ENCODE measurements at places on chromosomes 12 and 14.

- no peak for DNase-seq
Measured at GRCh38 chr12:126558810-126559209, 1493.6 kb downstream of the AACS start.

DNA sequence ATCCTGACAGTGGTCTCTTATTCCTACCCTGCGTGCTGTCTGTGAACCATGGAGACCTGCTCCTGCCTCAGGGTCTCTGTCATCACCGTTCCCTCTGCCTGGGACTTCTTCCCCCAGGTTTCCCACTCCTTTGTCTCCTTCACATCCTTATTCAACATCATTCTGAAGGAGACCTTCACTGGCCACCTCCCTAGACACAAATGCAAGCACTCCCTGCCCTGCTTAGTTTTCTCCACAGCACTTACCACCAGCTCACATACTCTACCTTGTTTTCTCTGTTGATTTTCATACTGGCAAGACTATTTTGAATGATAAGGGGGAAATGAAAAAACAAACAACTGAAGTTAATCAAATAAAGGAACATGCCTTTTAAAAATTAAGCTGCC, 192.8 kb downstream of the ANO6 start:
- DNase-seq: no peak

DNA sequence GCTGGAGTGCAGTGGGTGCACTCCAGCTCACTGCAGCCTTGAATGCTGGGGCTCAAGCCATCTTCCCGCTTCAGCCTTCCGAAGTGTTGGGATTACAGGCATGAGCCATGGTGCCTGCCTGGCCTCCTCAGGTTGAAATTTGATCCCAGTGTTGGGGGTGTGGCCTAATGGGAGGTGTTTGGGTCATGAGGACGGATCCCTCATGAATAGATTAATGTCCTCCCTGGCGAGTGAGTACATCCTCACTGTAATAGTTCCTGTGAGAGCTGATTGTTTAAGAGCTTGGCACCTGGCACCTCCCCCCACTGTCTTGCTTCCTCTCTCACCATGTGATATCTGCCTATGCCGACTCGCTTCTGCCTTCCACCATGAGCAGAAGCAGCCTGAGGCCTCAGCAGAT, 84.7 kb downstream of the TSPAN9 start:
- DNase-seq: no peak

GRCh38 chr12:70240673-70241072, 2.6 kb upstream of the CNOT2 start:
- DNase-seq: no peak

DNA sequence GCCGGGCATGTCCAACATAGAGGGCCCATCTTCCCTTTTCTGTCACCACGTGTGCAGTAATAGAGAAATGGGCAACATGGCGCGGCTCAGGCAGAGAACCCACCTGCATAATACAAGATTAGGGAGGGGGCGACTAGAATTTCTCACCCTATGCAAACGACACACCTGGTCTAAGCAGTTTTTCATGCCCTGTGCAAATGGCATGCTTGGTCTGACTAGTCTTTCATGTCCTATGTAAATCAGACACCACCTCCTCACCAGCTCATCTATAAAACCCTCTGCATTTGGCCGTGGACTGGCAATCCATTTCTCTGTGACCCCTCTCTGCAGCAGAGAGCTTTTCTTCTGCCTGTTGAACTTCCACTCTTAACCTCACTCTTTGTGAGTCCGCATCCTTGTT, 180.2 kb upstream of the PZP start:
- no peak for DNase-seq

DNA sequence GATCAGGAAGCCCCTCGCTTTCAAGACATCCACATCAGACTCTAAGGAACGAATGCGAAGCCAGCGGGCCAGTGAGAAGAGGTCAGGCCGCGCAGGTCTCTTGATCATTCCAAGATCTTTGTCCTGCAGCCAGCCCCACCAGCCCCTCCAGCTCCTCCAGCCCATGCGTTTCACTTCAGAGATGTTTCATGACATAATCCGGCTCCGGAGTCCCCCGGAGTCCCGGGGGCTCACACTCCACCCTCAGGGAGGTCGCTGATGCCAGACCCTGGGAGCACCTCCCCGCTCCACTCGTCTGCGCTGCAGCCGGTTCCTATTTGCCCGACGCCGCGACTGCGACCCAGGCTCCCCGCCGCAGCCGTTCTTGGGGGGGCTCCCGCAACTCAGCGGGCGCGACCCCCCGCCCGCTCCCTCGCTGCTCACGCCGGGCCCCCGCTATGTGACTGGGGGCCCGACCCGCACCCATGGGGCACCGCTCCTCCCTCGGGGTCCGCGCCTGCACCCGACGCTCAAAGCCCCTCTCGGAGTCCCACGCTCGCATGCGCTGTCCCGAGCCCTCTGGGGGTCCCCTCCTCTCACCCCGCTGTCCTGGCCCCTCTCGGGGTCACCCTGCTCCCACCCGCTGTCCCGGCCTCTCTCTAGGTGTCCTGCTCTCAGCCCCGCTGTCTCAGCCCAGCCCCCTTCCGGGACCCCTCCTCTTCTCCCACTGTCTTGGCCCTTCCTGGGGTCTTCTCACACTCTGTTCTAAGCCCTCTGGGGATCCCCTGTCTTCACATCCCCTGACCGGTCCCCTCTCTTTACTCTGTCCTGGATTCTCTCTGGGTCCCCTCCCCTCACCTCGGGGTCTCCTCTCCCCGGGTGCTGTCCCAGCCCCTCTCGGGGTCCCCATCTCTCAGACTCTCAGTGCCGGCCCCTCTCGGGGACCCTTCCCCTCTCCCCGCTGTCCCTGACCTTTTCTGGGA, 1.1 kb downstream of the TAOK3 start:
- no peak for DNase-seq

DNA sequence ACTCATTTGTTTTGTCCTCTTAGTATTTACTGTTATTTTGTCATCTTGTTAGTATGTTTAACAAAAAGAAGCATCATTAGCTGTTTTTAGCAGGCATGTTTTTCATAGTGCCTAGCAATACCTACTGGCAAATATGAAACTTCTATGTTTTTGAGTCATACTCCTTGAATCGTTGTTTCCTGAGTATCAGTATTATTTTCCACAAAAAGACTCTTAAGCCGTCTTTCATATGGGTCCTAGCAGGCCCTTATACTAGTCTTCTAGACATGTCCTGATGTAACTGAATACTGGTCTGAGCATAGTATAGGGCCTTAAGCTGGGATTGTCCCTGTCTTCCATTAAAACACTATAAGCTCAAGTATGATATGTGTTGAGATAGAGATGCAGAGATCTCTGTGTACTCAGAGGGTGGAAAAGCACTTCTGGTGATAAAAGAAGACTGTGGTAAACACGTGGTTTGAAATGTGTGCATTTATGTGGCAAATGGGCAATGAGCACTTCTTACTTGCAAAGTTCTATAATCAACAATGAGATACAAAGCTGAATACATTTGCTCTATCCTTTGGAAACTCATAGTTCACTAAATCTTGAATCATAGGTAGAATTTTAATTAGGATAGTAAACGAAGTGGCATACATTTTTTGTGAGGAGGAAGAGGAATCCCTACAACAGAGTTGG, 348.8 kb downstream of the PDZRN4 start:
- DNase-seq: no peak

DNA sequence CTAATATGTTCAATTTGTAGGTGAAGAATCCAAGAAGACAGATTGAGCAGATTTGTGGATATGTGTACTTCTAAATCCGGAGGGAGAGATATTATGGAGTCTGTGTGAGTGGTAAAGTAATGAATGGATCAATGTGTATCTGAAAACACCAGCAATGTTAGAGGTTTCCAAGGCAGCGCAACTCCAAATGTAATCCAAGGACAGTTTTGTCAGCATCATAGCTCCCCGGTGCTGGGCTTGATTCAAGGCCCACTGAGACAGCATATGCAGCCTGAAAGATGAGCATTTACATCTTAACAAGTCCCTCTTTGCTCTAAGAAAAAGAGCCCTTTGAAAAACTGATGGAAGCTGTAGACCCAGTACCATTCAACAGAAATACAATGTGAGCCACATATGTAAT, 38.3 kb upstream of the FRMD6 start:
- peak; percentile 20 for DNase-seq

DNA sequence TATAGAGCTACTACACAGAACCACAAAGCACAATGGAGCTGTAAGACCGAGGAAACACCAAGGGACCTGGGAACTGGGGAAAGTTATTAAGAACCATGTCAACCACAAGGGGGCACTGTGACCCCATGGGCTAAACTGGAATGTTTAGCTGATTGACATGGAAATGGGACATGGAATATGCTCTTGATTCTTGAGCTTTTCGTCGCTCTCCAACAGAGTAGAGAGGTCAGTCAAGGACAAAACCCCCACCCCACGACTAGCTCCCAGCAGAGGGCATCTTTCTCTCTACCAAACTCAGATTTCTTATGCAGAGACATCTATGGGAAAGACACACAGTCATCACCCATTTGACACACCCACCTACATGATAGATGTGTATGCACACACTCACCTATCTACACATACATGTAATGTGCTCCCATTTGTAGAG, 10.1 kb downstream of the NDRG2 start:
- peak; percentile 96 for DNase-seq

DNA sequence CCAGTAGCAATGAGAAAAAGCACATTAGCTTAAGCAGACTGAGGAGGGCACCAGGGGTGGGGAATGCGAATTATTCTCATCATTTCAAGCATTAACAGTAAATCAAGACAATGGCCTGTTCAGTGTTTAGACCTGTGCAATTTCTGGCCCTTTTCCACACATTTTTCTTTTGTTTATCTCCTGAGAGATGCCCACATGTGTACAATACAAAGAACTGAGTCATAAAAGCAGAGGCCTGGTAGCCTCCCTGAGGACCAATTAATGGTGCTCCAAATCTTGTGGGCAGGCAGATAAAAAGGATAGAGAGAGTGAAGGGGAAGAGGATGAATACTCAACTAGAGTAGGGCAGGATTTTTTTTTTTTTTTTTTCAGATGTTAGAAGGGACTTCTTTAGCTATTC, 480.8 kb downstream of the RERGL start:
- DNase-seq: no peak

- no peak for DNase-seq
Measured at GRCh38 chr14:99865408-99865807, 72.2 kb downstream of the EML1 start.

DNA sequence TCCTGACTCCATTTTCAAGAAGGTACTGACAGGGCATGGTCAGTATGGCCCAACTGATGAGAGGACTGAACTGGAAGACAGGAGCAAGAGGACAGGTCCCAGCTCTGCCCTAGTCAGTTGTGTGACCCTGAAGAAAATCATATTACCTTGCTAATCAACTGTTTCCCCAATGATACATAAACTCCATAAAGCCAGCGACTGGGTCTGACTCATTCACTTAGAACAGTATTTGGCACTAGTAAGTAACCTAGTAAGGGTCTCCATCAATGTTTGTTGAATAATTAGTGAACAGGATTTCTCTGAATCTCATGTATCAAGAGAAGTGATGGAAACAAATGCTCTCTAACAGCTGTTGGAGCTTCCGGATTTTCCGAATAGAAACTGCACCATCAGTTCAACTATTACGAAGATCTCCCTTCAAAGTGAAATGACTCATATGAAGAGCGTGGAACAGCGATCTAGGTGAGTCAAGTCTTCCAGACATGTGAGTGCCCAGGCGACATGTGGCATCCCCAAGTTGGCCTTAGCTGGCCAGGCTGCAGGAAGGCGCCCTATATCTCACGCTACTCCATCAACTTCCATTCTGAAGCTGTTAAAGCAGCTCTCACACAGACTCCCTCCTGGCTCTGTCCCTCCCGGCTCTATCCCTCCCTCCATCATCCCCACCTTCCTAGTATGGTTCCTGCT, 94.5 kb downstream of the TTC7B start:
- no peak for DNase-seq

- no peak for DNase-seq
Measured at GRCh38 chr12:87112571-87113345, 856.6 kb upstream of the MGAT4C start.

DNA sequence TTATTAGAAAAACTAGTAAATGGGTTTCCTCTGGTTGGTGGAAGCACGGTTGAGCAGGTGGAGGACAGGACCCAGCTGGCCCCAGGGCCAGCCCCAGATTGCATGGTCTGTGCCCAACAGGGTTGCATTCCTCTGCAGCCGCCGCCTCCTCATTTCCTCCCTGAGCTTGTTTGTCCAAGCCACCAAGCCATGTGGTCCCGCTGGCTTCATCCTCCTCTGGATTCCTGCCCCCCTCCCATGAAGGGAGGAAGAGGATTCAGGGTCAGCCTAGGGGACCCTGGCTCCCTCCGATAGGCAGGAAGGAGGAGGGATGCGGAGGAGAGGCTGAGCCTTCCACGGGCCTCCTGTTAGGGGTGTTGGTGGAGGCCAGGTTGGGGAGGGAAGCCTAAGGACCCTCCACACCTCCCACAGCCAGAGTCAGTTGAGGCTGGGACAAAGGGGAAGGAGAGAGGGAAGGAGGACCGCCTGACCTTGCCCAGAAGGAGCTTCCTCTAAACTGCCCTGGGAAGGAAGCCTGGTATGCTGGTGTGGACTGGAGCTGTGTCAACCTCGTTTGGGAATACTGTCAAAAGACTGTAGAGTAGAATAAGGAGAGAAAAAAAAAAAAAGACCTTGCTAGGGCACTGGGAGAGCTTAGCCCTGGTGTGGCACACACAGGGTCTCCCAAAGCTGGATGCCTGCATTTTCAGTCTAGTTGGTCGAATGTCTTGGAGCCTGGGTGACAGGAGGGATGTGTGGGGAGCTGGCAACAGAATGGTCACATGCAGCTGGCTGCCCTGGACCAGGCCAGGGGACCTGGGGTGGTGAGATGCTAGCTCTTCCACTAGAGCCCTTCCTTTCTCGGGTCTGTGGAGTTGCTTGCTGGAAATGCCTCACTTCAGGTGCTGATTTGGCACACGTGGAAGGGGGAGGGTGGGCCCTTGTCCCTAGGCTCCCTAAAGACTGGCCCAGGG, 42.4 kb downstream of the PLEKHG3 start:
- peak; percentile 31 for DNase-seq

GRCh38 chr12:55974308-55974730, 441 bp downstream of the RAB5B start:
- DNase-seq: peak; percentile 54

- DNase-seq: peak; percentile 53
Measured at GRCh38 chr14:76836029-76836630, 9.9 kb downstream of the LRRC74A start.

- no peak for DNase-seq
Measured at GRCh38 chr12:42426746-42427145, 100.8 kb downstream of the PPHLN1 start.

GRCh38 chr14:69693145-69693544, 73.8 kb upstream of the SRSF5 start:
- DNase-seq: peak; percentile 64

All from Ammon's horn (tissue), 1 donor.